Left lobe of liver (tissue), 2 donors: ENCODE measurements at places on chromosomes 1 and 21. TPM values are rescaled to one million over a fixed set of nuclear protein-coding genes. Genes with fewer than 3 reads are reported as not detected.
A peak's percentile ranks its signal among the peaks of the same experiment; 100 is the strongest.

DNA sequence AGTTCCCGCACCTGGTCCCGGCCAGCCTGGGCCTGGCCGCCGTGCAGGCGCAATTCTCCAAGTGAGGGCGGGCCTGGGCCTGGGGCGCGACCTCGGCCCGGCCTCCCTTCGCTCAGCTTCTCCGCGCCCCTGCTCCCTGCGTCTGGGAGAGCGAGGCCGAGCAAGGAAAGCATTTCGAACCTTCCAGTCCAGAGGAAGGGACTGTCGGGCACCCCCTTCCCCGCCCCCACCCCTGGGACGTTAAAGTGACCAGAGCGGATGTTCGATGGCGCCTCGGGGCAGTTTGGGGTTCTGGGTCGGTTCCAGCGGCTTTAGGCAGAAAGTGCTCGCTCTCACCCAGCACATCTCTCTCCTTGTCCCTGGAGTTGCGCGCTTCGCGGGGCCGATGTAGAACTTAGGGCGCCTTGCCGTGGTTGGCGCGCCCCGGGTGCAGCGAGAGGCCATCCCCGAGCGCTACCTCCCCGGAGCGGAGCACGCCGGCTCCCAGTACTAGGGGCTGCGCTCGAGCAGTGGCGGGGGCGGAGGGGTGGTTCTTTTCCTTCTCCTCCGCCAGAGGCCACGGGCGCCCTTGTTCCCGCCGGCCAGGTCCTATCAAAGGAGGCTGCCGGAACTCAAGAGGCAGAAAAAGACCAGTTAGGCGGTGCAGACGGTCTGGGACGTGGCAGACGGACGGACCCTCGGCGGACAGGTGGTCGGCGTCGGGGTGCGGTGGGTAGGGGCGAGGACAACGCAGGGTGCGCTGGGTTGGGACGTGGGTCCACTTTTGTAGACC is 1.2 kb downstream of the OLIG1 start:
- DNase-seq, result no peak

DNA sequence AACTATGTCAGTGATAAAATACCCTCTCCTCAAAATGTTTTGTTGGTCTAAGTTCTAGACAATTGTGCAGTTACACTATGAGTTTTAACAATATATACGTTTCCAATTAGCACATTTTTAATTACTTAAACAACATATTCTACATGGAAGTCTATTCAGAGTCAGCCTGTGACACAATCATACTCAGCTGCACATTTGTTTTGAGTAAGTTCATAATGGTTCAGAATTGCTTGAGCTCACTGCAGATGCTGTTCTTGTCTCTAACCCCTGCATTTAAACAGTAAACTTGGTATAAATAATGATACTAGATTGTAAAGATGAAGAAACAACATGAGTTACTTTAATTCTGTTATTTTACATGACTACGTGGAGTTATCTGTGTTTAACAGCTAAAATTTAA is 30.6 kb downstream of the CDKN2C start:
- no peak for DNase-seq

- DNase-seq, result no peak
These were observed 2.1 kb downstream of the PTGER3 start for GRCh38 chr1:71045463-71046028.

GRCh38 chr1:24830680-24831272 is 85.5 kb downstream of the CLIC4 start:
- no peak for DNase-seq

DNA sequence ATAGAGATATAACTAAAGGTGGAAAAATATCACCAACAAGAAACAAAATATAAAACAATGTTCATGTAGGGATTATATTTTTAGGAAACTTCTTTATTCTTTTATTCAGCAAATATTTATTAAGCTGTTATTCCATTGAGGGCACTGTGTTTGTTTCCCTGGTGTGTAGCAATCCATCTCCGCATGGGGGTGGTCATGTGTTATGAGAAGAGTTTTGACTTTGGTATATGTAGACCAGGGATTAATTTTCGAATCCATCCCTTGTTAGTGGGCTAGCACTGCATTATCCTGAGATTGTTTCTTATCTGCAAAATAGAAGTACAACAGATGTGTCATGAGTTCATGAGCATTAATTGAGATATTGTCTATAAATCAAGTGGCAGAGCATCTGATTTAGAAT is 190.2 kb upstream of the LRRC7 start:
- no peak for DNase-seq

DNA sequence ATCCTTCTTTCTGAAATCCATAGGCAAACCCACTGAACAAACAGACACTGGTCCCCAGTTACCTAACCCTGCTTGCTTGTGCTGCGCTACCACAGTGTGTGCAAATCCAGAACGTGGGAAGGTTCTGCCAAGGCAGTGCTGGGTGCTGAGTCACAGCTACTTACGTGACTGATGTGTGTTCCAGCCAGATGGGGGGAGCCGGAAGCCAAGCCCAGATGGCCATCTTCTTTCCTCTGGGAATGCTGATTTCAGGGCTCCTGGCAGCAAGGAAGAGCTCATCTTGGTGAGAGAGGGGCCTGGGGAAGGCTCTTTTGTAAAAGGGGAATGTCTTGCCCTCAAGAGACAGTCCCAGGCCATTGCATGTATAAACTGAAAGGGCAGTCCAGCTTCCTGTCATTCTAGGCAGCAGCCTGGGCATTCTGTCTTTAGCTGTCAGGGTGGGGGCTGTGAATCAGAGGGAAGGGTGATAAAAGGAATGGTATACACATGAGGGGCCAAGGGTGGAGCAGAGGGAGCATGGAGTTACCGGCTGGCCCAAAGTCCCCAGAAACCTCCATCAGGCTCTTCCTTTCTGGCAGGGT is 54.1 kb downstream of the CD46 start:
- peak; percentile 53 for DNase-seq

- no peak for DNase-seq
These were observed 19.5 kb downstream of the FAAH start for GRCh38 chr1:46413596-46413985.

- DNase-seq, result no peak
These were observed 29.5 kb downstream of the SZRD1 start for GRCh38 chr1:16396591-16396990.

DNA sequence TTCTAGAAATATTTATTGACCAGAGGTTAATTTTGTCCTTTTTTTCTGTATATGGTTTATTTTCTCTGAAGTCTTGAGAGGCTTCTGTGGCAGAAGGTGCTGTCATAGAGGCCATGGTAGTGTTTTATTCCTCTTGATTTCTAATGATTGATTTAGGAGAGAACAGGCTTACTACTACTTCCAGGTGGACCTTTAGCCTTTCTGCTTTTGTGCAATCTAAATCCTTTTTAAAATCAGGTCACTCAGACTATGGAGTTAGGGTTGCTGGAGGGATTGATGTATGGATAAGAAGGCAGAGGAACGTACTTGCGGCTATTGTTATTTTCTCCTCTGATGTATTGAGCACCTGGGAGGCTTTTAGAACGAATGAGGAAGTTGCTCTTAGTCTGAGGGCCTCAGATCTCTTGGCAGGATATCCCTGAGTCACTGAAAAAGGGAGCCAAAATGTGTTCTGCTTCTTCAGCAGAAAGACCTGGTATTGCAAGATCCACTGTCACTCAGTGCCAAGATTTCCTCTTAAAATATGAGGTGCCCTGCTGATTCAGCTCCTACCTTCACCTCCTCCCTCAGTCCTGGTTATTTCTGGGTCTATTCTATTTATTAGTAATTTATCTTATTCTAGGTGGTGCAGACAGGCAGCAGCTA is 277.4 kb downstream of the ZNF648 start:
- no peak for DNase-seq

- no peak for DNase-seq
These were observed 80.4 kb upstream of the TARDBP start for GRCh38 chr1:10932088-10932487.

- no peak for DNase-seq
These were observed 40.1 kb upstream of the C1orf174 start for GRCh38 chr1:3940081-3940753.

GRCh38 chr1:218495931-218496330 is 150.8 kb downstream of the TGFB2 start:
- DNase-seq, result no peak

- DNase-seq, result no peak
These were observed 81.4 kb upstream of the WLS start for GRCh38 chr1:68313735-68314134.

- no peak for DNase-seq
These were observed 78.4 kb downstream of the RGS21 start for GRCh38 chr1:192395211-192395610.

DNA sequence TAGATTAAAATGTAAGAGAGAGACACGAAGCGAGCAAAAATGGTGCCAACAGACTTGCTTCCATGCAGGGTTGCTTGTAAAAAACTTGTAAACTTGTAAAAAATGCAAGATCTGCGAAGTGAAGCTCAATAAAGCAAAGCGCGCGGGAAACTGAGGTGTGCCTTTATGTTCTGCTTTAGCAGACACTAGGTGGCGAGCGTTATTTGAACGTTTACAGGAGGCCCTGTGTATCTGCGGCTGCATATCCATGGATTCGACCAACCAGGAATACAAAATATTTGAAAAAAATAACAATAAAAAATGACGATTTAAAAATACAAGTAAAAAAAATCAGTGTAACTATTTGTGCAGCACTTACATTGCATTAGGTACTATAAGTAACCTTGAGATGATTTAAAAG is 1.5 kb downstream of the UBE2G2 start:
- DNase-seq, result no peak

- DNase-seq, result no peak
These were observed 109.3 kb downstream of the DMRTB1 start for GRCh38 chr1:53568540-53568939.

The KCNA10 gene
- total RNA-seq, result not detected

The CDC42BPA gene
- total RNA-seq, result 14.5 TPM

The LCE1F gene
- not detected for total RNA-seq

The MAP1LC3C gene
- total RNA-seq, result not detected

The CD5L gene
- total RNA-seq, result 11.9 TPM

The KIAA0040 gene
- total RNA-seq, result 5.9 TPM

The CCNL2 gene
- 127 TPM for total RNA-seq

The CHIA gene
- total RNA-seq, result 0.15 TPM
